WTC11 (cell line): ENCODE measurements at places on chromosomes 3 and 15. TPM values are rescaled to one million over a fixed set of nuclear protein-coding genes. Genes with fewer than 3 reads are reported as not detected.
A peak's percentile ranks its signal among the peaks of the same experiment; 100 is the strongest.

GRCh38 chr3:69650066-69650419 is 89.2 kb upstream of the MITF start:
- H3K4me3 ChIP-seq, result no peak overlapping the region
- no peaks in the 10 kb centered on the region for H3K36me3 ChIP-seq
- 0 out of 2 replicates have a peak, but pooled peaks cover 7% of the 10 kb centered on the region for H3K4me1 ChIP-seq
- no peak overlapping the region for H3K27ac ChIP-seq
- H3K27me3 ChIP-seq, result no peaks in the 10 kb centered on the region

DNA sequence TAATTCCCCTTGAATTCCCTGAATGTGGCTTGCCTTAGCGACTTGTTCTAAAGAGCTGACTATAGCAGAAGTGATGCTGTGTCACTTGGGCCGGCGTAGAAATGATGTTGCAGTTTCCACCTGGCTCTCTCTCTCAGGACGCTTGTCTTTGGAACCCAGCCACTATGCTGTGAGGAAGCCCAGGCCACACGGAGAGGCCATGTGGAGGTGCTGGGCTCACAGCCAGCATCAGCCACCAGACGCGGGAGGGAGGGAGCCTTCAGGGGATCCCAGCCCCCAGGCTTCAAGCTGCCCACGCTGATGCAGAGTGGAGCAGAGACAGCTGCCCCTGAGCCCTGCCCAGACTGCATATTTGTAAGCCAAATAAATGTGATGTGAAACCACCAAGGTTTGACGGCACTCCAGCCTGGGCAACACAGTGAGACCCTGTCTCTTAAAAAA is 18.6 kb downstream of the RNU5B-1 start:
- DNase-seq, result no peak
- H3K27me3 ChIP-seq, result no peaks in the 10 kb centered on the region; the same call in 1 of the 2 replicates
- H3K4me3 ChIP-seq, result no peak overlapping the region
- H3K4me1 ChIP-seq, result peaks cover 9% of the 10 kb centered on the region
- no peak overlapping the region for H3K27ac ChIP-seq
- peaks cover 3% of the 10 kb centered on the region for H3K36me3 ChIP-seq

GRCh38 chr3:19384868-19385267 is 236.6 kb downstream of the KCNH8 start:
- no peaks in the 10 kb centered on the region for H3K27me3 ChIP-seq
- H3K4me3 ChIP-seq, result no peak overlapping the region
- DNase-seq, result no peak
- 0 out of 2 replicates have a peak, but pooled peaks cover 3% of the 10 kb centered on the region for H3K36me3 ChIP-seq

- H3K27ac ChIP-seq, result peak overlapping the region; percentile 69
- H3K4me1 ChIP-seq, result peaks cover 38% of the 10 kb centered on the region
- H3K36me3 ChIP-seq, result peaks cover 20% of the 10 kb centered on the region
- no peak overlapping the region for H3K4me3 ChIP-seq
- no peak for DNase-seq
Observed at GRCh38 chr3:156680243-156680914, 6.0 kb downstream of the TIPARP start.

Gene ANO10
- total RNA-seq, result 35.1 to 38.1 TPM (median 36.6 TPM) in 3 replicates

Gene CD200
- 46.8 to 56.1 TPM (median 54.1 TPM) in 3 replicates for total RNA-seq

Gene UBA7
- 1.2 to 1.9 TPM (median 1.6 TPM) in 3 replicates for total RNA-seq
